ENCODE measurements at places on chromosomes 1 and 21.

GRCh38 chr21:45010096-45010495 lies 64.3 kb upstream of the ADARB1 start:
- no peak for DNase-seq

DNA sequence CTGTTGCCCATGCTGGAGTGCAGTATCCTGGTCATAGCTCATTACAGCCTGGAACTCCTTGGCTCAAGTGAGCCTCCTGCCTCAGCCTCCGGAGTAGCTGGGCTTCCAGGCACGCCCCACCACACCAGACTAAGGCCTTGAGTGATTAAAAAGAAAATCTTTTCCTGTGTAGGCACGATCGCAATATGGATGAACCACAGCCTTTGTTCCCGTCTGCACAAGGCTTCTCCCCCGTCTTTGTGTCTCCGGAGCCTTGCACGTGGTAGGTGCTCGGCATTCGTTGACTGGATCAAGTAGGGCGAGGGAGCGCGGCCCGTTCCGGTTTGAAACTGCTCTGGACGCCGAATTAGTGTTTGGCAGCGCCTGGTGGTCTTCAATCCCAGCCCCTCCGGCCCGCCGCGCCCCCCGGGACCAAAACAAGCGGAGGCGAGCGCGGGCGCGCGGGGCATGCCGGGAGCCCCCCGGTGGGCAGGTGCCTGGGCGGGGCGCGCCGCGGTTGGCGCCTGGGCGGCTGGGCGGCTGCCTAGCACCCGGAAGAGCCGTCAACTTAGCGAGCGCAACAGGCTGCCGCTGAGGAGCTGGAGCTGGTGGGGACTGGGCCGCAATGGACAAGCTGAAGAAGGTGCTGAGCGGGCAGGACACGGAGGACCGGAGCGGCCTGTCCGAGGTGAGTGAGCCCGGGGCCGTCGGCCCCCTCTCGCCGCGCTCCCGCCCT lies at the start of gene SFT2D2:
Gene SFT2D2 (plus strand): TSS at position 529 of the 715 bp plus-strand sequence. CDS start 76 bp downstream, at position 605.
- no peak for DNase-seq

GRCh38 chr1:188394677-188395076 lies 1565.9 kb downstream of the PLA2G4A start:
- DNase-seq = no peak

DNA sequence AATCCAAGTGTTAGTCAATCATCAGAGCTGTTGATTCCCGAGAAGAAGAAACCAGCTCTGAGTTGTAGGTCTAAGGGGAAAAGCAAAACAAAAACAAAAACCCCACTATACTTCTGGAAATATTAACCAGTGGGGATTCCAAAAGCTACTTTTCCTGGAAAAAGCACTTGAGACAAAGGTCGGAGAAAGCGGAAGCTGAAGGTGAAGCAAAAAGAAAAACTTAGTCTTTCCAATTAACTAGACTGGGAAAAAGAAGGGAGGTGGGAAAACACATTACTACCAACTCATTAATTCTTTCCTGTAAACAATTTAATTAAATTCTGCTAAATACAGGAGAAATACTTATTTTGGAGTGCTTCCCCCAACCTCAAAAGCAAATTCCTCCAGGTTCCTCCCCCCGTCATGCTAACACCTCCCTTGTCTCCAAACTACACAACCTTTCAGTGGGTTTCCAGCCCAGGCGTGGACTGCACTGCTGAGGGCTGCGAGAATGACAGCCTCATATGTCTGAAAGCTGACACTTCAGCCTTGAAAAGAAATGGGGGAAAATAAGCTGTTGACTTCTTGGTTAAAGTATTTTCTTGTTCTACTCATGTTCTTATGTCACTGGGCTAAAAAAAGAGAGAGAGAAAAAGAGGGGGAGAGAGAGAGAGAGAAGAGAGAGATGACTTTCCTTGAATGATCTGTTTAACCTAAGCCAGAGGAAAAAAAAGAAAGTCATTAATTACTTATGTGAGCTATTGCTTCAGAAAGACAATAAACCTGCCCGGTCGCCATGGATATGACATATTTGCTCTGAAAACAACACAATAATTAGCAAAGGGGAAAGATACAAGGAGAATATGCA lies 5.1 kb downstream of the CASZ1 start:
- no peak for DNase-seq

DNA sequence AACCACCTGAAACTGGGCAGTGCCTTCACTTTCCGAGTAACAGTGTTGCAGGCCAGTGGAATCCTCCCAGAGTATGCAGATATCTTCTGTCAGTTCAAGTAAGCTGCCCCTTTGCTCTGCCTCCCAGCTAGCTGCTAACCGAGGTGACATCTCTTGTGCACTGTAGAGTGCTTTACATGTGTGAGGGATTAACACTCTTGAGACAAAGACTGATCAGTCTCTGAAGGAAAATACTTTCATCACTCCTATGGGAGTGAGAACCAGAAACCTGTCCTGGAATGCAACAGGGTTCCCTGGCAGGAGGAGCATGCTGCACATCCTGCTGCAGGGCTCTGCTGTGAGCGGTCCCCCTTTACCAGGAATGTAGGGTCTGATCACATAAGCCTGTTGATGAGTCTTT lies 61.4 kb upstream of the PGD start:
- no peak for DNase-seq

GRCh38 chr1:58611861-58612385 lies 34.9 kb upstream of the TACSTD2 start:
- DNase-seq = no peak

DNA sequence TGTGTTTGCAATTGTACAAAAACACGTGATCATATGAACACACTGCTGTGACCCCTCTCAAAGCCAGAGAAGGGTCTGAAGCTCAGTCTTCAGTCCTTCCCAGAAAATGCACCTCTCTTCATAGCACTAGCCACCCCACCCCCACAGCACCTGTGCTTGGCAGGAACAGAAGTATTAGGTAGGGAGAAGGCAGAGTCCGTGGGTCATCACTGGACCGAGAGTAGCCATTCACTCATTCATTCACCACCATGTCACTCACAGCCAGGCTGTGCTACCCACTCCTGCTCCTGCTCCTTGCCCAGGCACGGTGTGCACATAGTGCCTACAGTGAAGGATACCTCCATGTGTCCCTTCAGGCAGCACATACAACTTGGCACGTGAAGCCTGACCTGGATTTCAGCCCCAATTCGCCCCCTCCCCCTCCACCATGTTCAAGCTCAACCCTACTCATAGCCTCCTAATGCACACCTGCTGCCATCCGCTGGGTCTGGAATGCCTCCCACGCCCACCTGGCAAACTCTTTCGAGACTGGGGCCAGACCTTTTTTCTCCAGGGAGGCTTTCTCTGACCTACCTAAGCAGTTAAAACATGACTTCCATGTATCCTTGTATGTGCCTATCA lies 81.9 kb upstream of the GALNT2 start:
- DNase-seq = no peak

DNA sequence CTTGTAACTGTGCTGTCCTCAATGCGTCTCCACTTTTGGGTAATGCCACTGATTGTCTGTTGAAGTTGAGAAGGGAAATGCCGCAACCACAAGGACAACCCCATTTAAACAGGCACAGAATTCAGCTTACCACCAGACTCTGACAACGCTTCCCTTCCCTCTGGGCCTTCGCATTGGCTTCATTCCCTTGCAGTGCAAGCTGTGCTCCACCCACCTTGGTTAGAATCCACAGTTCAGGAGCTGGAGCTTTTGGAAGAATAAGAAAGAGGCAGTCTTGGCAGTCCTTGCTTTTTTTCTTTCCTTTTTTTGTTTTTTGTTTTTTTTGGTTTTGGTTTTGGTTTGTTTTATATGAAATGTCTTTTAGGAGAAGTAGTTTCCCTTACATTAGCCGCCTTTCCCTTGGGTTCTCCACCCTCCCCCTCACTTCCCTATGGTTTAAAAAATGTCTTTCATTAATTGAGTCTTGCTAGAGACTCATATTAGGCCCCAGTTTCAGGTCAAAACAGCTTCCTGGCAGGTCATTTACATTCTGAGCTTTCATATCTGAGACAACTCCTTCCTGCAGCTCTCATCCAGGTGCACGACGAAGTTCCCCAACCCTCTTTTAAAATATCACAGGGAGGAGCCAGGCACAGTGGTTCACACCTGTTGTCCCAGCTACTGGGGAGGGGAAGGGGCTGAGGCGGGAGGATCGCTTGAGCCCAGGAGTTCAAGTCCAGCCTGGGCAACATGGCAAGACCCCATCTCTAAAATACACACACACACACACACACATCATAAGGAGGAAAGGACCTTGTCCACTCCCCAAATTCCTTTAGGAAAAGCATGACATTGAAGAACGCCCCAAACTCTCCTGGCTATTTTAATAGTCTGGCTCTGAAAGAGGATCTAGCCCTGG lies 20.7 kb upstream of the LAX1 start:
- peak; percentile 48 for DNase-seq

- no peak for DNase-seq
These were observed 480 bp downstream of the CADM3 start for GRCh38 chr1:159171688-159172501.

DNA sequence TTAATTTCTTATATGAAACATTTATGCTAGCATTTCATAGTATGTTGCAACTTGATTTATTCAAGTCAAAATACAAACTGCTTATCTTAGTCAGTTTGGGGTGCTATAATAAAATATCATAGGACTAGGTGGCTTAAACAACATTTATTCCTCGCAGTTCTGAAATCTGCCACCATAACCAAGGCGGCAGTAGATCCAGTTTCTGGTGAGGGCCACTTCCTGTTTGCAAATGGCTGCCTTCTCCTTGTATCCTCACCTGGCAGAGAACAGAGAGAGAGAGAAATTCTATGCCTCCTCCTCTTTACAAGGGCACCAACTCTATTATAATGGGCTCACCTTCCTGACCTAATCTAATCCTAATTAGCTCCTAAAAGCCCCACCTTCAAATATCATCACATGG lies 76.1 kb upstream of the RGS2 start:
- DNase-seq = no peak

GRCh38 chr1:200351826-200352549 lies 57.8 kb downstream of the ZNF281 start:
- no peak for DNase-seq

- DNase-seq = no peak
These were observed 70.9 kb downstream of the C4BPA start for GRCh38 chr1:207174913-207175312.

- no peak for DNase-seq
These were observed 47.1 kb upstream of the NEK2 start for GRCh38 chr1:211722277-211723175.

DNA sequence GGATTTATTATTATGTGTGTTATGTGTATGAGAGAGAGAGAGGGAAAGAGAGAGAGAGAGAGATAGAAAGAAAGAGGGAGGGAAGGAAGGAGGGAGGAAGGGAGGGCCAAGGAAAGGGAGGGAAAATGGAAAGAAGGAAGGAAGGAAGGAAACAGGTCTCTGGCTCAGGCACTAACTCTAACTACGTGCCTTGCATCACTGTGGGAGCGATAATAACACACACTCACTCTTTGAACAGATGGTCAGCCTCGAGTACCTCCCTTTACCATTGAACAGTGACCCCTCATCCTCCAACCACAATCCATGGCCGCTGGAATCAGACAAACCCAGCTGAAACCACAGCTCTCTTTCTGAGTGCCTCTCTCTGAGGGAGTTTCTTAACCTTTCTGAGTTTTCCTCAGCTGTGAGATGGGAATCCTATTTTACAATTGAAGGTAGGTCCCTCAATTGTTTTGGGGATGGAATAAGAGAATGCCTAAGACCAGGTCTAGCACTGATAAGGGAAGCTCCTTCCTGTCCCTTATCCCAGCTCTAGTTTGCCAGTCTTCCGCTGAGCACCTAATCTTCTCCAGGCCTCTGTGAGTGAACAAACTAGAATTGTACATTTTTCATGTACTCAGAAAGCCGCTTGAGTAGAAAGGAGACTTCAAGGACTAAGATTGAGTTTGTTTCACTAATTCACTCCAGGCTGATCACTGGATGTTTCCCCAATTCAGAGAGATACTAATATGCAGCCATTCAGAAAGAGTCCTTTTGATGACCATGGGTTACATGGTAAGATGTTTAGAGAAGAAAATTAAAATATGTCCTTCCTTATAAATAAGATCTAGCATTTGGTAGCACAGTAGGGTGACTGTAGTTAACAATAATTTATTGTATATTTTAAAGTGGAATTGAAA lies 62.8 kb downstream of the IRF2BP2 start:
- DNase-seq = no peak

DNA sequence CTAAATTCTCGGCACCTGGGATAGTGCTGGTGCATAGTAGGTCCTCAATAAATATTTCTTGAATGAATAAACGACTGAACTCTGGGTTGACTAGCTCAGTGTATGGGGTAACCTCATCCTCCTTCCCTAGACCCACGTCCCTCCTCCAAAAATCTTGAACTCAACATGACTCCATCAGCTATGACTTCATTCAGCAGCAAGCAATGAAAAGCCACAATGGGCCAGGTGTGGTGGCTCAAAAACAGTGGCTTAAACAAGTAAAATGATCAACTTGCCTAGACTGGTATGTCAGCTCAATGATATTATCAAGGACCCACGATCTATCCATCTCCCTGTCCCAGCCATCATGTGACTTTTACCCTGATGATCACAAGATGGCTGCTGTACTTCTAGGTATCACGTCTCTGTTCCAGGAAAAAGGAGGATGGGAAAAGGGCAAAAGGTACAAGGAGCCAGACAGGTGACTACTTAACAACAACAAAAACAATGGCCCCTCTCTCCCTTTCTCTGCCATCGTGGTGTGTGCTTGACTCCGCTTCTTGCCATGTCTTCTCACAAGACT lies 13.0 kb upstream of the PAQR7 start:
- DNase-seq = no peak

DNA sequence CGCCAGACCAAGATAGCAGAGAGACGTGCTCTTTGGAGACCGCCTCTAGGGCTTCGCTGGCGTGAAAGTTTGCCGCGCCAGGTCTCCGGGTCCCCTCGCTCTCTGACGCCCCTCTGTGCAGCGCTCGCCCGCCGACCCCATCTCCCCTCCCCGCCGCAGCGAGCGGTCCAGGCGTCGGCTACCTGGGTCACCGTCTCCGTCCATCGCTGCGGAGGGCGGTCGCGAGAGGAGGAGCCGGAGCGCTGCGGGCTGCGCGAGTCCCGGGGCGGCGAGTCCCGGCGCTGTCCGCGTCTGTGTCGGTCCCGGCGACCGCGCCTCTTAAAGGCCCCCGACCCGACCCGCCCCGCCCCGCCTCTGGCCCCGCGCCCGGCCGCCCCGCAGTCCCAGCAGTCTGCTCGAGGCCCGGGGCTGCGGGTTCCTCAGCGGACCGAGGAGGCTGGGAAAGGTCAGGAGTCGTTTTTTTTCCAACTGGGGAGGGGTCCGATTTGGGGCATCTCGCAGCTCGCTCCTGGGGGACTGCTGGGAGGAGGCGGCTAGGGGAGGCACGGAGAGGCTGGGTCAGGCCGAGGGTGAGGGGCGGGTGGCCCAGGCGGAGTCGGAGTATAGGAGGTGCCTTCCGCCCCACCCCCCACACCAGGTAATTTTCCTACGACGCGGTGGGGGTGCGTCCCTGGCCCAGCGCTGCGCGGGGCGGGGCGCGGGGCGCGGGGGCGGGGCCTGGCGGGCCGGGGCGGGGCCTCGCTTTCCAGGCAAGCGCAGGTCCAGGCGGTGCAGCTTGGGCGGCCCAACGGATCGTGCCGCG lies at the start of the genes FBXO2 and FBXO44:
Gene FBXO2 (minus strand): TSS at position 293 of the 802 bp plus-strand sequence. CDS start 89 bp downstream, at position 204.
Gene FBXO44 (plus strand): TSS at position 741 of the 802 bp plus-strand sequence. CDS start 959 bp downstream, outside the sequence.
- no peak for DNase-seq

GRCh38 chr1:247966532-247967204 lies 1.6 kb downstream of the OR2AK2 start:
- no peak for DNase-seq

- no peak for DNase-seq
These were observed 10.1 kb upstream of the EXO1 start for GRCh38 chr1:241837901-241838300.
